ENCODE measurements at places on chromosomes 13 and 19.
A peak's percentile ranks its signal among the peaks of the same experiment; 100 is the strongest.

DNA sequence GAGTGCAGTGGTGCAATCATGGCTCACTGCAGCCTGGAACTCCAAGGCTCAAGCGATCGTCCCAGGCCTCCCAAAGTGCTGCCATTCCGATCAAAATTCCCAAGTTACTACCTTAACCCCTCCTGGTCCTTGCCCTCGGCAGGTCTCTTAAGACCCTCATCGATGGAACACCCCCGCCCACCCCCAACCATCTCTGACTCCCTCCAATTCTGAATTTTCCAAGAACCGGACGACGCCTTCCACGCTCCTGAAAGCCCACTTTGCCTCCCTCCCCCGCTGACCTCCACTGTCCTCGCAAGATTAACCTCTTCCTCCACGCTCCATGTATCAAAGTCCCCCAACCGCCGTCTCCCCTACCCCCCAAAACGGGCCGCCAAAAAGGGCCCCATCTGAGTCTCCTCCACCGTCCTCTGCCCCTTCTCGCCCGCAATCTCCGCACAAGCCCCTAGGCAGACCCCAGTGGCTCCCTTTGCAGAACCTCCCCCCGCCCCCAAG, 539 bp downstream of the DAPK3 start:
- H3K27me3 ChIP-seq = no peaks in the 10 kb centered on the region
- peaks cover 8% of the 10 kb centered on the region for H3K36me3 ChIP-seq
- DNase-seq = no peak
- peak overlapping the region; percentile 83 for H3K4me3 ChIP-seq
- H3K4me1 ChIP-seq = peaks cover 3% of the 10 kb centered on the region

DNA sequence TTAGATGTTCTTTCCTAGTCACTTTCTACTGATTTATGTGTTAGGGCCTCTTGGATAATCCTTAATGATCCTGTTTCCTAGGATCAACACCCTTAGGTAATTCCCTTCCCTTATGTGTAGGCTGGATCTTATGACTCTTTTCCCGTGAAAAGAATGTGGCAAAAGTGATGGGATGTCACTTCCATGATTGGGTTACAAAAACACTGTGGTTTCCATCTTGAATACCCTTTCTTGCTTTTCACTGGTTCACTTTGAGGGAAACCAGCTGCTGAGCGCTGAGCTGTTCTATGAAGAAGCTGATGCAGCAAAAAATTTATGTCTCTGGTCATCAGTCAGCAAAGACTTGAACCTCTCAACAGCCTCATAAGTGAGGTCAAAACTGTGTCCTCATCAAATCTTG, 609.4 kb downstream of the OLFM4 start:
- DNase-seq = no peak
- no peaks in the 10 kb centered on the region for H3K36me3 ChIP-seq
- H3K4me3 ChIP-seq = no peak overlapping the region
- H3K27me3 ChIP-seq = no peaks in the 10 kb centered on the region

DNA sequence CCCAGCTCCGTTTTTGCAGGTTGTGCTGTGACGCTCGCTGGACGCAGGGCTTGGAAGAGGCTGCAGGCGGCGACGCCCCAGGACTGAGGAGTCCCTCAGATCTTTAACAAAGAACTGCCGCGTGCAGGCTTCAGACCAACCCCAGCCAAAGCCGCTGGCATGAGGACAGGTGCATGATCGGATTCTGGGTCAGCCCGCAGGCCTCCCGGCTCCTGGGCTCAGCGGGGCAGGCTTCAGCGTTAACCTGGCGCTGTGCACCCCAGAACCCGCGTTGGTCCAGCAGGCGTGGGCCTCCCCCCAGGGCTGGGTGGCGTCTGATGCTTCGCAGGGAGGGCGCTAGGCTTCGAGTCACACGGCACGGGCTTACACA, 920 bp upstream of the TIMM13 start:
- no peaks in the 10 kb centered on the region for H3K27me3 ChIP-seq
- DNase-seq = no peak
- no peak overlapping the region for H3K27ac ChIP-seq
- H3K4me1 ChIP-seq = peaks cover 12% of the 10 kb centered on the region
- H3K36me3 ChIP-seq = peaks cover 35% of the 10 kb centered on the region

DNA sequence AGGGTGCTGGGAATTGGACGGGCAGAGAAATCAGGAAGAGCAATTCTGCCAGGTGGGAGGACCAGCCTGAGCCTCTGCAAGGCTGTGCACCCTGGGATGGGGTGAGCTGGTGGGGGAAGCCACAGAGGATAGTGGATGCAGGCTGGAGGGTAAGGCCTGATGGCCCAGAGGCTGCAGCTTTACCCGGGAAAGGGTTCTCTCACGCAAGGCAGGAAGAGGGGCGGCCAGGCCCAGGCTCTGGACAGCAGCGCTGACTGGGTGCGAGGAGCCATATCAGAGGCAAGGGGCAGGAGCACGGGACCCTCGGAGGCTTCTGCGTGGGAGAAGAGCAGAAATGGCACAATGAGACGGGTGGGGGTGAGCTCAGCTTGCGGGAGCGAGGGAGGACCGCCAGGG, 104.6 kb downstream of the SOX1 start:
- H3K36me3 ChIP-seq = no peaks in the 10 kb centered on the region
- no peaks in the 10 kb centered on the region for H3K4me1 ChIP-seq
- no peaks in the 10 kb centered on the region for H3K27me3 ChIP-seq

DNA sequence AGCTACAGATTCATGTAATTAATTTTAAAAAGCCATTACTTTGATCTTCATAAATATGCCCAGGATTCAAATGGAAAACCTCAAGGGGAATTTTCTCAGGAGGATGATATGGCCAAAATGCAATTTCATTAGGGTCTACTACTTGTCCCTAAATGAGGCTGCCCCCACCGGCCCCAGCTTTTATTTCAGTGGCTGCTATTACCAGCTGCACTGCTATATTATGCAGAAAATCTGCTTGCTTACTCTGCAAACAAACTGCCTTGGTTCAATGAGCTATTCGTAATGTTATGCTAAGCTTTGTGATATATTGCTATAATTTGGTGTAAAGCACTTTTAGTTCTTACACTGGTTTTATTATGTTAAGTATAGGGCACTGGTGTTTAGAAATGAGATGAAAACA, 137.3 kb upstream of the TMTC4 start:
- H3K4me1 ChIP-seq = peaks cover 1% of the 10 kb centered on the region
- no peak for DNase-seq
- H3K4me3 ChIP-seq = no peak overlapping the region
- H3K36me3 ChIP-seq = no peaks in the 10 kb centered on the region
- no peaks in the 10 kb centered on the region for H3K27me3 ChIP-seq

DNA sequence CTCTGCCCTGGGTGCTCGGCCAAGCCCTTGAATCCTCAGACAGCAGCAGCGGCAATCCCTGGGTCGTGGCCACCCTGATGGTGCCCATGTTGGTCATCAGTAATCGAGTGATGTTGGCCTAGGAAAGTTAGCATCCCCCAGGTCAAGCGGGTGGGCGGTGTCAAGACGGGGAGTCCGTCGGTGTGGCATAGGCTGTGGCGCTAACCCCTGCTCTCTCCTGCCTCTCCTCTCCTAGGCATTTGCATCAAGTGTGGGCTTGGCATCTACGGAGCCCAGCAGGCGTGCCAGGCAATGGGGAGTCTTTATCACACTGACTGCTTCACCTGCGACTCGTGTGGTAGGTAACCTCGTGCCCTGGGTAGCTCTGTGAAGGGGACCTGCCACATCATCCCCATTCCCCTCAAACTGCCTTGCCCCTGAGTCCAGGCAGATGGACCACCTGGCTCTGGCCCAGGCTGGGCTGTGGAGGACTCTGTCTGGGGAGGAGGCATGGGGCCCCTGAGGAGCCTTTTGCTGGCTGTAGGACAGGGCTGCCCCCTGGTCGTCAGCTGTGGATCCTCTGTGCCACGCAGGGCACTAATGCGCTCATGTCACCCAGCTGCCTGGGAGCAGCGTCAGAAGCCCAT, 8.7 kb downstream of the WTIP start:
- H3K27me3 ChIP-seq = no peaks in the 10 kb centered on the region
- H3K36me3 ChIP-seq = peaks cover 14% of the 10 kb centered on the region
- DNase-seq = no peak

- no peaks in the 10 kb centered on the region for H3K27me3 ChIP-seq
- H3K36me3 ChIP-seq = no peaks in the 10 kb centered on the region
- no peak overlapping the region for H3K27ac ChIP-seq
- H3K4me1 ChIP-seq = no peaks in the 10 kb centered on the region
- DNase-seq = no peak
Measured at GRCh38 chr19:35462476-35462953, 14.5 kb downstream of the FFAR2 start.

- no peak for DNase-seq
- H3K27me3 ChIP-seq = no peaks in the 10 kb centered on the region
- H3K4me3 ChIP-seq = no peak overlapping the region
- H3K4me1 ChIP-seq = no peaks in the 10 kb centered on the region
- no peak overlapping the region for H3K27ac ChIP-seq
- no peaks in the 10 kb centered on the region for H3K36me3 ChIP-seq
Measured at GRCh38 chr19:47550129-47550528, 22.8 kb downstream of the ZNF541 start.

DNA sequence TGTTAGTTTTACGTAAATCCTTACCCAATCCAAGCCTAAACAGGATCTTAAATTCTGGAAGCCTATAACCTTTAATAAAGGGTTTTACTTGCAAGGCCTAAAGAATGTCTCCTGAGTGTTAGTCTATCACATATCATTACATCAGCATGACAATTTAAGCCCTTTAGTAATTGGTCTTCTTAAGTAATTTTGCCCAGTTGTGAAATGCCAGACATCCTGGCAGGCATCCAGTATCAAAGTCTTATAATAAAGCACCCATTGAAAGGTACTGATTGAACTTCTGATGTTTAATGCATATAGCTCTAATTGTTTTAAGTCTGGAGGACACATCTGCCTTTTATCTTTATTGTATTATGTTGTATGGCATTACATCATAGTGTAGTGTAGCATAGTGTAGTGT, 1078.9 kb downstream of the SLITRK1 start:
- no peaks in the 10 kb centered on the region for H3K4me1 ChIP-seq
- H3K4me3 ChIP-seq = no peak overlapping the region
- H3K36me3 ChIP-seq = no peaks in the 10 kb centered on the region
- H3K27ac ChIP-seq = no peak overlapping the region
- no peaks in the 10 kb centered on the region for H3K27me3 ChIP-seq

- H3K4me1 ChIP-seq = no peaks in the 10 kb centered on the region
- 0 out of 2 replicates have a peak, but pooled peaks cover 10% of the 10 kb centered on the region for H3K36me3 ChIP-seq
- no peak for DNase-seq
Measured at GRCh38 chr19:10805758-10806247, 30.2 kb downstream of the TMED1 start.

DNA sequence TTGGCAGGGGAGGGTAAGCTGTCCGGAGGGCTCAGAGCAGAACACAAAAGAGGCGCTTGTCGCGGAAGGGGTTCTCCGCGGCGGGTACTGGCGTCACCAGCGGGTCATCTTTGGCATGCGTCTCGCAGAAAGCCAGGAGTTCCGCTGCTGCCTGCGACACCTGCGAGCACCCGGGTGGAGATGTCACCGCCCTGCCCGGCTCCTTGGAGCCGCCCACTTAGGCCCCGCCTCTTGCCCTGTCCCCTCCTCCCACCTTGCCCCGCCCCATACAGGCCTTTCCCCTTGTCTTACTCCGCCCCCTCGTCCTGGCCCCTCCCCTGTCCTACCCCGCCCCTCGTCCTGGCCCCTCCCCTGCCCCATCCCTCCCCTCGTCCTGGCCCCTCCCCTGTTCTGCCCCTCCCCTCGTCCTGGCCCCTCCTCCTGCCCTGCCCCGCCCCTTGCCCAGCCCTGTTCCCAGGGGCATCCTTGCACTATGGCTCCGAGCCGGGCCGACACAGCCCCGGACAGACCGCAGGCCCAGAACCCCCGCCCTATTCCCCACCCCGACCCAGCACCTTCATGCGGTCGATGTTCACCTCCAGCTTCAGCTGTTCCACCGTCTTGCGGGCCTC, 1.9 kb downstream of the GNG8 start:
- H3K4me1 ChIP-seq = peaks cover 8% of the 10 kb centered on the region
- no peak for DNase-seq
- peaks cover 19% of the 10 kb centered on the region for H3K27me3 ChIP-seq
- H3K36me3 ChIP-seq = no peaks in the 10 kb centered on the region

- no peaks in the 10 kb centered on the region for H3K36me3 ChIP-seq
- H3K4me1 ChIP-seq = peaks cover 3% of the 10 kb centered on the region
- H3K27me3 ChIP-seq = no peaks in the 10 kb centered on the region
- peak overlapping the region; percentile 20 for H3K4me3 ChIP-seq
Measured at GRCh38 chr13:51585696-51586095, 1.4 kb downstream of the WDFY2 start.

- no peak for DNase-seq
- peaks cover 14% of the 10 kb centered on the region for H3K4me1 ChIP-seq
- no peaks in the 10 kb centered on the region for H3K36me3 ChIP-seq
- H3K4me3 ChIP-seq = no peak overlapping the region
- no peak overlapping the region for H3K27ac ChIP-seq
- peaks cover 2% of the 10 kb centered on the region for H3K27me3 ChIP-seq
Measured at GRCh38 chr13:110133425-110134235, 173.3 kb downstream of the COL4A1 start.

DNA sequence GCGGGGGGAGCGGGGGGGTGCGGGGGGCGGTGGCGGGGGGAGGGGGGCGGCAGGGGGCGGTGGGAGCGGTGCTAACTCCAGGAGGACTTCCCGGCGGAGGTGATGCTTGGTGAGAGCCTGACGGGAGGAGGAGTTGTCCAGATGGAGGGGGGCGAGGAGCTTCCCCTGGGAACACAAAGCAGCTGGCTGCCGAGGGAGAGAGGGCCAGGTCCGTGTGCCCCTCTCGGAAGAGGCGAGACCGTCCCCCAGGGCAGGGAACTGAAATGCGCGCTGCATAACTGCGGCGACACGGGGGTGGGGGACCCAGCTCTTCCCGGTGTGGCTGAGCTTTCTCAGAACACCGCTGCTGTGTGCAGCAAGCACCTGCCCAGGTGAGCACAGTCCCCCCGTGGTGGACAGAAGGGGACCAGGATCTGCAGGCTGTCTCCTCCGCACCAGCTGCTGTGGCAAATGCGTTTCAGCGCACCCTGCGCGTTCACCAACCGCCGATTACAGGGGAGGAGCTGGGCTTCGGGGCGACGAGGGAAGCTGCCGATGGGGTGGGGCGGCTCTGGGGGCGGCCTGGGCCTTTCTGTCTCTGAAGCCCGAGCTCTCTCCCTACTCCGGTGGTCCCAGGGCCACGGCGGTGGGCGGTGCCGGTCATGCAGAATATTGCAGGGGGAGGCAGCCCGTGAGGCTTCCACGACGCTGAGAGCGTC, 54.7 kb upstream of the F7 start:
- no peak overlapping the region for H3K4me3 ChIP-seq
- H3K4me1 ChIP-seq = peaks cover 2% of the 10 kb centered on the region
- DNase-seq = no peak
- H3K27ac ChIP-seq = no peak overlapping the region
- H3K27me3 ChIP-seq = no peaks in the 10 kb centered on the region
- H3K36me3 ChIP-seq = no peaks in the 10 kb centered on the region

- no peak for DNase-seq
- no peak overlapping the region for H3K27ac ChIP-seq
- no peaks in the 10 kb centered on the region for H3K4me1 ChIP-seq
Measured at GRCh38 chr13:113802090-113802531, 43.1 kb downstream of the TMEM255B start.

DNA sequence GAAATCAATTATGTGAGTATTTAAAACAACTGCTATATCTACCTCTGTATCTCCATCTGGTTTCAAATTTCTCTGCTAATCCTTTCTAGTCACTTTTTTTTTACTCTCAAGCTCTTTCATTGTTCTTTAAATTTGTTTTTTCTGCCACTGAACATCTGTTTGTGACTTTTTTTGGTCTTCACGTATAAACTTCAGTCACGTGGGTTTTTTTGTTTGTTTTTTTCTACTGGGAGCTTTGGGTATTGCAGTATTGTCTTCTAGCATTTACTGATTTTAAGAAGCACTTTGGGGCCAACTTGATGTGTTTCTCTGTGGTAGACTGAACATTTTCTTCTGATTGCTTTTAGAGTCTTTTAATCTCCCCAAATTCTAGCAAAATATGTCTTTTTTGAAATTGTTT, 262.6 kb upstream of the RXFP2 start:
- H3K27ac ChIP-seq = no peak overlapping the region
- H3K27me3 ChIP-seq = no peaks in the 10 kb centered on the region
- no peaks in the 10 kb centered on the region for H3K4me1 ChIP-seq
